ENCODE measurements at places on chromosomes 6 and 20. TPM values are rescaled to one million over a fixed set of nuclear protein-coding genes. Genes with fewer than 3 reads are reported as not detected.

AP5S1 gene
- 4.9 TPM for total RNA-seq

KCNB1 gene
- 3.3 TPM for total RNA-seq

GINS1 gene
- 0.99 TPM for total RNA-seq

SMLR1 gene
- 0.52 TPM for total RNA-seq

FAM83B gene
- 6.9 TPM for total RNA-seq

ZNF341 gene
- 0.33 TPM for total RNA-seq

SOX18 gene
- total RNA-seq, result 17.1 TPM

LHFPL5 gene
- total RNA-seq, result 5.6 TPM

CPXM1 gene
- total RNA-seq, result 2.3 TPM

LAMA5 gene
- 185 TPM for total RNA-seq

ALDH5A1 gene
- 8.2 TPM for total RNA-seq

BTN1A1 gene
- total RNA-seq, result not detected

MCM3 gene
- total RNA-seq, result 21.4 TPM

BNIP5 gene
- 0.33 TPM for total RNA-seq

SLC22A3 gene
- 4.9 TPM for total RNA-seq

FAM110A gene
- 8.2 TPM for total RNA-seq

GRCh38 chr6:127420556-127420955, 38.6 kb downstream of the KIAA0408 start:
- peak; percentile 53 for DNase-seq

DNA sequence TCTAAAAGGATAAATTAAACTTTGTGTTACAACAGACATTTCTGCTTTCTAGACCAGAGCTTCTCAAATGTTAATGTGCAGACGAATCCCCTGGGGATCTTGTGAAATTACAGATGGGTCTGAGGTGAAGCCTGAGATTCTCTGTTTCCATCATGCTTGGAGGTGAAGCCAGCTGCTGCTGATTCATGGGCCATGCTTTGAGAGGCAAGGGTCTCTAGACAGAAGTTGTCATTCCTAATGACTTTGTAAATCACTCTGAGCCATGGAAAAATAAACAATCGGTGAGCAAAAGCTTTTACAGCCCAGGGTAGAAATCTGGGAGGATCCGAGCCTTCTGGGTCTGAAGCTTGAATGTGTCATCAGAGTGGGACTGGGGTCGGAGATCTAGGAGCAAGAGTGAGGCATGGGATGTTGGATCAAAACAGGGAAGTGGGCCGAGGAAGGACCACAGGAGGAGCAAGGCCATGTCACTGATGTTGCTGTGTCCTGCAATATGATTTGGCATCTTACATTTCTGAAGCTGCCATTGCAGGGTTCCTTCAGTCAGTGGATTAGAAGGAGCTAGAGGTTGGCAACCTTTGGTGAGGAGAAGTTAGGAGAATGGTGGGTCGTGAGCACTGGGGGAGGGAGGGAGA, 77.3 kb downstream of the TRMT11 start:
- no peak for DNase-seq

DNA sequence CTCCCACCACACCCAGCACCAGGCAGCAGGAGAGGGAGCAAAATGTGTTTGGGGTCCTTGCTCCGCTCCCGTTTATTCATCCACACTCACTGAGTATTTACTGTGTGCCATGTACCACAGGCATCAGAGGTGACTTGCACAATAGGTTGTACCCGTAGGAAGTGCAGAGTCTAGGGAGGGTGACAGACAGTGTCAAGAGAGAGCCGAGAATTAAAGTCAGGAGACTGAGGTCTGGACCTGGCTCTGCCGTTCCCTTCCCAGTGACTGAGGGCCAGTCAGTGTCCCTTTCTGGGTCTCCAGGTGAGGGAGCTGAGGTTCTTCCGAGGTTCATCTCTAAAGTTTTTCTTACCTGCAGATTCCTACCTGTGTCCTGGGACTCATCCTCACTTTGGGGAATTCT, 22.3 kb downstream of the TTBK1 start:
- no peak for DNase-seq

- DNase-seq, result peak; percentile 63
Observed at GRCh38 chr6:41505122-41506049, 40.8 kb upstream of the FOXP4 start.

- DNase-seq, result no peak
Observed at GRCh38 chr20:56579301-56579710, 46.3 kb downstream of the FAM209B start.

- DNase-seq, result no peak
Observed at GRCh38 chr6:131063764-131064272, 773 bp upstream of the EPB41L2 start.

- no peak for DNase-seq
Observed at GRCh38 chr6:84618046-84618752, 146.2 kb downstream of the TBX18 start.

DNA sequence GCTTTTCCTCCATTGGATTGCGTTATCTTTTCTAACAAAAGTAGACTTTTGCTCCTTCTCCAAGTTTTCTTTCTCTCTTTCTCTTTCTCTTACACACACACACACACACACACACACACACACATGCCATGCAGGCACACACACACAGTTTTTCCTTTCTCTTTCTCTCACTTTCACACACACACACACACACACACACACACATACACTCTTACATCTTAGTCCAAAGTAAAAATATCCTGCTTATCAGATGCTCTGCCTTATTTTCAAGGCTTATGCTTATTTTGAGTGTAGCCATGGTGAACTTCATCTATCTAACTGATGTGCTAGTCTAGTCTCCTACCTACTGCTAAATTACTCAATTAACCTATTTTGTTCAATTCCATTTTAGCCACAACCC, 34.4 kb upstream of the RAB23 start:
- no peak for DNase-seq

DNA sequence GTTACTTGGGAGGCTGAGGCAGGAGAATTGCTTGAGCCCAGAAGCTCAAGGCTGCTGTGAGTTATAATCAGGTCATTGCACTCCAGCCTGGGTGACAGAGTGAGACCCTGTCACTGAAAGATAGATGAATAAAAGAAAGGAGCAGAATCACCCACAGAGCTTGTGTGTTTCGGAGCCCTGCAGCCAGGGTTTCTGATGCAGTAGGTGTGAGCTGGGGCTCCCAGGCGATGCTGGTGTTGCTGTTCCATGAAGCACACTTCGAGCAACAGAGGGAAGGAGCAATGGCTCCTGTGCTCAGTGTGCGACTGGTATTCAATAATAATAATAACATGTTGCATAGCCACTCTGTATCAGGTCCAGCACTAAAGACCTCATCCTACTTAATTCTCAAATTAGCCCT, 197.5 kb upstream of the CST7 start:
- no peak for DNase-seq

- no peak for DNase-seq
Observed at GRCh38 chr6:166052837-166053236, 114.8 kb downstream of the TBXT start.

- DNase-seq, result no peak
Observed at GRCh38 chr6:100574836-100575235, 110.1 kb upstream of the SIM1 start.

DNA sequence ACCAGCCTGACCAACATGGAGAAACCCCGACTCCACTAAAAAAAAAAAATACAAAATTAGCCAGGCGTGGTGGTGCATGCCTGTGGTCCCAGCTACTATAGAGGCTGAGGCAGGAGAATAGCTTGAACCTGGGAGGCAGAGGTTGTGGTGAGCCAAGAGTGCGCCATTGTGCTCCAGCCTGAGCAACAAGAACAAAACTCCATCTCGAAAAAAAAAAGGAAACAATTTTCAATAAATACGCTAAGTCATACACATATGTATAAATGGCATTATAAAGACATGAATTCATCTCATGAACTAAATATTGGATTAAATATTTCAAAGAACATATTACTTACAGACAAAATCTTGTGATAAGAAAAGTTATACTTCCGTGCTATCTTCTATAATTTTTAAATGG, 2.9 kb downstream of the ARHGAP18 start:
- no peak for DNase-seq

GRCh38 chr20:11376998-11377397, 540.7 kb upstream of the BTBD3 start:
- DNase-seq, result no peak

DNA sequence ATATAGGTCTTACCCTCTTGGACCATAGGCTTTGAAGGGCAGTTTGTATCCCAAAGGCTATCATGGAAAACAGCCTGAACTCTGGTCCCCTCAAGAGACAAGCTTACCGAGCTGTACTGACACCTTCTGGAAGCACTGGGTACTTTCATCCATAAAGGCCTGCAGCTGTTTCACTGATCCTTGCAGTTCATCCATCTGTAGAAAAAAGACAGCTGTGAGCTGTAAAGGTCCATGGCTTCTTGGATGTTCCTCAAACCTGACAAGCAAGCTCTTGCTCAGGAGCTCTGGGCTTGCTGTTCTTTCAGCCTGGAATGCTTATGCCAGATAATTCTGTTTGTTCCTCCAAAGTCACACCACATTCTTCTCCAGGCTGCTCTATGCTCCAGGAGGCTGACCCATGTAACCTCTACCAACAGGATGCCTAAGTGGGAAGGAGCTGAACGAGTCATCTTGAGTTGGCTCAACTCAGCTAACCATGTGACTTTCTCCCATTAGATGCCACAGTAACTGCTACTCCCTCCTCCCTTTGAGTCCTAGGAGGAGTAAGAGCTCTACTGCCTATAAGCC, 8.8 kb upstream of the NDRG3 start:
- peak; percentile 58 for DNase-seq

- DNase-seq, result no peak
Observed at GRCh38 chr6:80437221-80437620, 330.8 kb downstream of the BCKDHB start.

DNA sequence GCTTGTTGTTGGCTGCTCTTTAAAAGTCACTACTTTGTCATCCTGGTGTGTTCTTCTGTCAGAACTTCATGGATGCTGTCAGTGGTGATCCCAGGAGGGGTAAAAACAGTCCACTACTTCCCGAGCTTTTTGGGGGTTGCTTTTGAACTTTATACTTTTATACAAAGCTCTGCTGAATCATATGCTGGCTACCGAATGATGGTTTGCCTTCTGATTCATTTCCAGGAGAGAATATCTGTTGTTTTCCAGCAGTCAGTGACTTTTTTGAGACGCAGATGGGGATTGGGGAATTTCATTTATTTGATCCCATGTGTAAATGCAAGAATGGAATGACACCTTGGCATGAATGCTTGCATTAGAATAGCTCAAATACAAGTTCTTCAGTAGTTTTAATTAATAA, 32.7 kb upstream of the COL10A1 start:
- DNase-seq, result no peak

- peak; percentile 43 for DNase-seq
Observed at GRCh38 chr6:82040405-82041221, 206.9 kb downstream of the IBTK start.

- no peak for DNase-seq
Observed at GRCh38 chr20:34040300-34040995, 46.7 kb downstream of the RALY start.

DNA sequence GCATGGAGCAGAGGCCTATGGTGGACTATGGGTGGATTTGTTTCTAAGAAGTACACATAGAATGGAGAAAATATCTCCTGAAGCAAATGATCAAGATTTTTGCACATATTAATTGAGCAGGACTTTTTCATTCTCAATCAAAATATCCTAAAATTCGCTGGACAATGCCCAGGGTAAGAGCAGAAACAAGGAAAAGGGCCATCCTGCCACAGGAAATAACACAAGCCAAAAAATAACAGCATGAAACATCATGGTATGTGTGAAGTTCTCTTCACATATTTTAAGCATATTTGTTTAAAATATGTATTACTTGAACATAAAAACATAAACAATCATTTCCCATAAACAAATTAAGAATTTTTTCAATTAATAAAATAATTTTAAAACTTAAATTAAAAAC, 868.9 kb downstream of the EPHA7 start:
- no peak for DNase-seq

DNA sequence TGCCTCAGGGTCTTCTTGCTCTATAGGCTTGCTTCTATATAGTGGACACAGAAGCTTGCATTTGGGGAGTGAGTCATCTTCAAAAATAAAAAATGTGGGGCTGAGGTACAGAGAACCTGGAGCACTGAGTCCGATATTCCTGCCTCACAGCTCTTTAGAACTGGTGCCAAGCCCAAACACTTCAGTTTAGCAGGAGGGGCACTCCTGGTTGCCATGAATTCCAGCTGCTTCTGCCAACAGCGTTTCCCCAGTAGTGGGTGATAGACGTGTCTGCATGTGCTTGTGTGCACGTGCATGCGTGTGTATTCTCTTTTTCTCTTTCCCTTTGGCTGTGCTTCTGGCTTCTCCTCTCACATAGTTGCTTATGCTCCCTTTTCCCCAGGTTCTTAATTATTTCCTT, 11.9 kb downstream of the DNPH1 start:
- DNase-seq, result no peak

GRCh38 chr20:31550099-31550498, 35.9 kb downstream of the HM13 start:
- no peak for DNase-seq

- DNase-seq, result no peak
Observed at GRCh38 chr6:169568314-169569087, 133.3 kb downstream of the WDR27 start.

DNA sequence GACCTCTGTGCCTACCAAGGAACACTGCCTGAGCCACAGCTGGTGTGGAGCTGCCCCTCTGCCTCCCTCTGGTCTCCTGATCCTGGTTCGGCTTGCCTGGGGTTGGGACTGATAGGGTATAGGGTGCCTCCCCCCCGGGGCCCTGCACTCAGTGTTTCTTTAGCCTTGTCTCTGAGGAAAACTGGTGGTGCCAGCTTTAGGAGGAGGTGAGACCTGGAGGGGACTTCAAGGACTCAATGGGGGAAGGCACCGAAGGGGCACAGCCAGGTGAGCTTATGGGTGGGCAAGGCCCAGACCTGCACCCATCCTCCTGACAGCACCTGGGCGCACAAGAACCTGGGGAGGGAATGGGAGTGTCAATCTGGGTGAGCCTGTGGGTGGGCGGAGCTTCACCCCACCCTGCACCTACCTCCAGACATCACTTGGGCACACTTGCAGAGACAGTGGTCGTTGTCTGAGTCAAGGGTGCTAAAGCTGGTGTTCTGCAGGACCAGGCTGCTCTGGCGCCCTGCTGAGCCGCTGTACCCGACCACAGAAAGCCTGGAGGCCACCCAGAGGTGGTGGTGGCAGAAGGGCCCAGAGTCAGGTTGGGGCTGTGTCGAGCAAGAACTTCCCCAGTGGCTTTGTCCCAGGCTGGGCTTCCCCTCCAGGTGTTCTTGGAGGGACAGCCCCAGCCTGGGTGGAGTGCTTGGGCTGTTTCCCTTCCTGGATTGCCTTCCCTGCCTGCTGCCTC, 40.5 kb downstream of the FAM110A start:
- no peak for DNase-seq

- DNase-seq, result no peak
Observed at GRCh38 chr6:151255811-151256210, 16.0 kb downstream of the AKAP12 start.

- DNase-seq, result no peak
Observed at GRCh38 chr20:2350606-2351005, 30.1 kb upstream of the TGM6 start.

DNA sequence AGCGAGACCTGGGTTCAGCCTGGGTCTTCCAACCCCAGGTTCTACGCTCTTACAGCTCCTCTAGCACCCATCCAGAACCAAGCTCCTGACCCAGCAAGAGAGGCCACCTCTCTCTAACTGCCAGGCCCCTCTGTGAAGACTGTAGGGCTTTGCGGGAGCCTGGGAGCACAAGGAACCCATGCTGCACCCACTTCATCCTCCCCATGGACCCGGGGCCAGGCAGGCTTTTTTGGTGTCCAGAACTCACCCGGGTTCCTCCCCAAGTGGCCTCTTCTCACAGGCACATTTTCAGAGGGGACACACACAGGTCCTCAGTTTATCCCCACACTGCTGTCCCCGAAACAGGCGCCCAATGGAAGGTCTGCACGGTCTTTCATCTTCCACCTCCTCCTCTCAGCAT, 145.9 kb downstream of the SYNDIG1 start:
- DNase-seq, result no peak

Data from body of pancreas (tissue), 4 donors.